ENCODE measurements at places on chromosomes 7 and 10.

DNA sequence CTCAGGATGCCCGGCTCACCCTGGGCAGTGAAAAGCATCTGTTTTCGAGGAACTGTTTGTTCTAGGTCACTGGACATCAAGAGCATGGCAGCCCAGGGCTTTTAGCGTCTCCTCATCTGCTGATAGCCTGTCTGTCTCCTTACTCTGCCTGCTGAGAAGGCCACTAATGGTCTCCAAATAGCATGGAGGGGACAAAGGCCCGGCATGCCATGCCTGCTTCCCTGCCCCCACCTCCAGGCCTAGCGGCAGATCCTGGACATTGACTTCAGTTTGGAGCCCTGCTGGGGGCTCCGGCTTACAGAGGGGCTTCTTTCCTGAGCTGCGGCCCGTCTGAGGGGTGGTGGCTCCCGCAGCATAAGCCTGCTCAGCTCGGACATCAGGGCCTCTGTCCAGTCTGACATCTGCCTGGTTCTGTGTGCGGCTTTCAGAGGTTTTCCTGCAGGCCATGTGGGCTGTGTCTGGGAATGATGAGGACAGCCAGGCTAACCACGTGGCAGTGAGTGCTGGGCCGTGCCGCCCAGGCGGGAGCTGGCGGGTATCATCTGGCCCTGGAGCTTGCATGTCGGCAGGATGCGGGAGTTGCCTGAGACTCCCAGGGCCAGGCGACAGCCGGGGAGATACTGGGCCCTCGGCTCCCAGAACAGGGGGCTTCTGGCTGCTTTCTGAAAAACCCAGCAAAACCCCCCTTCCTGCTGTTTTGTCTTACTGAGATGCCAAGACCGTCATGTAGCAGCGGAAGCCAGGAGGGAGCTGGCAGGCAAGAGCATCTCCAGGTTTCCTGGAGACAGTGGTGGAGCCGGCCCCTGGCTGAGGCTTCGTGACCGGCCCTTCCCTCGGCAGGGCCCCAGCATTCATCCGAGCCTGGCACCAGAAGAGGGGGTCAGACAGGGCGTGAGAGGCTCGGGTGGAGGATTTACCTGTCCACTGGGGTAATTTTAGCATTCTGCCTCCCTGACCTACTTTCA is 9.2 kb downstream of the PFKFB3 start:
- no peak for DNase-seq

GRCh38 chr7:99997545-99998137 is 17.8 kb upstream of the ZKSCAN1 start:
- peak; percentile 74 for DNase-seq

DNA sequence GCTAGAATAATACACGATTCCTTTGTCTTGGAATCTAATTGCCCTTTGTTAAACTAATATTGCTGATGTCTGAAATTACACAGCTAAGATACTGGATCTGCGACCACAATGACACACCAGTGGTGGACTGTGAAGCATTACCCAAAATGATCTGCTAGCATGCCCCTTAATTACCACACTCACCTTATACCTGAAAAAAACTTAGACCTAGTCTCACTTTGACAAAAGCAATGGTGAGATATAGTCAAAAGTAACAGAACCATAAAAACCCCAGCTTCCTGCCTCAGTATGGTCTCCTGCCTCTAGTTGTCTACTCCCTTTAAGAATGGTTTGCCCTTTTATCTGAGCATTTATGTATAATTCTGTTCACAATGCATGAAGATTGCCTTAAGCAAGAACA is 20.8 kb upstream of the ERVW-1 start:
- DNase-seq, result no peak

- no peak for DNase-seq
Observed at GRCh38 chr10:72228318-72228751, 12.3 kb upstream of the ASCC1 start.

- DNase-seq, result no peak
Observed at GRCh38 chr7:77923419-77923818, 124.8 kb downstream of the PHTF2 start.

- no peak for DNase-seq
Observed at GRCh38 chr7:112929421-112929820, 139.2 kb upstream of the TMEM168 start.

GRCh38 chr7:111098011-111098925 is 7.3 kb downstream of the LRRN3 start:
- DNase-seq, result no peak
